ENCODE measurements at places on chromosomes 4 and X. TPM values are rescaled to one million over a fixed set of nuclear protein-coding genes. Genes with fewer than 3 reads are reported as not detected.

The TLR3 gene
- total RNA-seq, result not detected

The SUV39H1 gene
- 27.7 TPM for total RNA-seq

The IL21 gene
- 138 TPM for total RNA-seq

The XK gene
- 0.39 TPM for total RNA-seq

The TRAM1L1 gene
- not detected for total RNA-seq

The STOX2 gene
- not detected for total RNA-seq

DNA sequence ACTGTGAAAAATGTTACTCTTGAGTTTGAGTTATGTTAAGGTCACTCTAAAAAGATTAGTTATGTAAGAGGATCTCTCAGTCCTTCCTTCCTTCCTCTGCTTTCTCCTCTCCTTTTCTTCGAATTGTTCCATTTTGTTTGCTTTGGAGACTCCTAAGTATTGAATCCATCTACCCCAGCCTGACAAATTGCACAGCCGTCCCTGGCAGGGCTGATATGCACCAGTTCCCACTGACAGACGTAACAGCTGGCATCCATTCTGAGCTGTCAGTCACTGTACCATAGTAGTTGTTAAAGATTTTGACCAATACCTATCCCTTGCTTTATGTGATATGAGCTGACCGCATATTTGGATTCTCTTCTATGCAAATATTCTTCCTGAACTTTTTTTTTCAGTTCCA, 210.7 kb upstream of the IGFBP7 start:
- no peak for DNase-seq
- no peaks in the 10 kb centered on the region for H3K27me3 ChIP-seq
- H3K4me1 ChIP-seq, result no peaks in the 10 kb centered on the region
- H3K36me3 ChIP-seq, result no peaks in the 10 kb centered on the region
- H3K27ac ChIP-seq, result no peak overlapping the region

- H3K4me1 ChIP-seq, result peaks cover 17% of the 10 kb centered on the region
- no peak overlapping the region for H3K4me3 ChIP-seq
- no peaks in the 10 kb centered on the region for H3K36me3 ChIP-seq
- no peak for DNase-seq
Measured at GRCh38 chr4:38600575-38600974, 63.4 kb upstream of the KLF3 start.

DNA sequence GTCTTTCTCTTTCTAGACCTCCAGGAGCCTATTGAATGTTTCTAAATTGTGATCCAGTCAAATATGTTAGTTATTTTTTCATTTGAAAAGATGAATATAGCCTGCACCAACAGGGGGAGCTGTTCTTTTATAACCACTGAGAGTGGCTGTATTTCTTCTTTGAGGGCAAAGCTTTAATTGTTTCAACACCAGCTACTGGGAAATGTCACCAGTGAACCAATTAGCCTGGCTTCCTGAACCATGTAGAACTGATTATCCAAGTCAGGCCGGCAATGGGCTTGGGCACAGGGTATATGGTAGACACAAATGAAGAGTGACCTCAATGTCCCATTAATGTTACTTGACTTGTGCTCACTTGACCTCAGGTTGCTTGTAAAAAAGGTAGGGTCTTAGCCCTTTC, 4.8 kb upstream of the DAPP1 start:
- peaks cover 2% of the 10 kb centered on the region for H3K27me3 ChIP-seq
- peak; percentile 30 for DNase-seq
- H3K27ac ChIP-seq, result no peak overlapping the region
- H3K36me3 ChIP-seq, result no peaks in the 10 kb centered on the region
- H3K4me3 ChIP-seq, result no peak overlapping the region

DNA sequence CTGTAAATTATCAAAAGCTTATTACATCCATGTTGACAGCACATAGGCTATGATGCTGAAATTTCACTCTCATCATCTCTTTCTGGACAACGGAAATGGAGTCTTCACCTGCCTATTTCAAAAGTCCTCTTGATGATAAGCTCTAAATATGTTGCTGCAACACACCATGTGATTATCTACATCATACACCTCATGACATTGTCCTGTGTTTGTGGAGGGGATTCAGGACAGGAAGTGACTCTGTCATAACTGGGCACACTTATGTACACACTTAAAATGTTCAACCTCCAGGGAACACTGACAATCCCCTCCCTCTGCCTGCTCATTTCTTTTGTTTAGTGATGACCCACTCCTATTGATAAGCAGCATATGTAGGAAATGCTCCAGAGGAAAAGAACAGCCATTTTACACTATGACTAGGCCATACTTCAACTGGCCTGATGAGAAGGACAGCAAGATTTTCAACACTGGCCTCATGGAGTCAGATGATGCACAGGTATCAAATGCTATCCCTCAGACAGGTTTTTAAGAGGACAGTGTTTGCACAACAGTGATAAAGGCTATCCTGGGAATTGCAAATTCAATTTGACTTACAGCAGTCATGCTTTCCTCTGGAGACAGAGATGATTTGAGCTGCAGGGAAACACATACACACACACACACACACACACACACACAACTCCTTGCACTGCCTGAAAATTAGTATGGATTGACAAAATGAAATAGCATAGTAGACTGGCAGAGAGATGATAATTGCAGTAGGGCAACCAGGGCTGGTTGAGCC, 163.3 kb upstream of the RASGEF1B start:
- no peaks in the 10 kb centered on the region for H3K27me3 ChIP-seq
- no peak overlapping the region for H3K4me3 ChIP-seq
- H3K27ac ChIP-seq, result no peak overlapping the region
- DNase-seq, result no peak
- peaks cover 5% of the 10 kb centered on the region for H3K4me1 ChIP-seq

GRCh38 chrX:119618439-119618838, 12.2 kb upstream of the NKRF start:
- H3K27ac ChIP-seq, result no peak overlapping the region
- H3K4me3 ChIP-seq, result no peak overlapping the region
- peaks cover 9% of the 10 kb centered on the region for H3K36me3 ChIP-seq
- H3K4me1 ChIP-seq, result no peaks in the 10 kb centered on the region

DNA sequence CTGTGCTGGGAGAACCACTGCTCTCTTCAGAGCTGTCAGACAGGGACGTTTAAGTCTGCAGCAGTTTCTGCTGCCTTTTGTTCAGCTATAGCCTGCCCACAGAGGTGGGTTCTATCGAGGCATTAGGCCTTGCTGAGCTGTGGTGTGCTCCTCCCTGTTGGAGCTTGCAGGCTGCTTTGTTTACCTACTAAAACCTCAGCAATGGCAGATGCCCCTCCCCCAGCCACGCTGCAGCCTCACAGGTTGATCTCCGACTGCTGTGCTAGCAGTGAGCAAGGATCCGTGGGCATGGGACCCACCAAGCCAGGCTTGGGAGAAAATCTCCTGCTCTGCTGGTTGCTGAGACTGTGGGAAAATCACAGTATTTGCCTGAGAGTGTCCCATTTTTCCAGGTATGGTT, 133.8 kb upstream of the UBQLN2 start:
- no peak overlapping the region for H3K4me3 ChIP-seq
- peaks cover 5% of the 10 kb centered on the region for H3K36me3 ChIP-seq
- no peak overlapping the region for H3K27ac ChIP-seq

- H3K27ac ChIP-seq, result no peak overlapping the region
- no peak for DNase-seq
- no peaks in the 10 kb centered on the region for H3K27me3 ChIP-seq
- no peaks in the 10 kb centered on the region for H3K36me3 ChIP-seq
Measured at GRCh38 chr4:62923783-62924182, 1485.5 kb downstream of the TECRL start.

DNA sequence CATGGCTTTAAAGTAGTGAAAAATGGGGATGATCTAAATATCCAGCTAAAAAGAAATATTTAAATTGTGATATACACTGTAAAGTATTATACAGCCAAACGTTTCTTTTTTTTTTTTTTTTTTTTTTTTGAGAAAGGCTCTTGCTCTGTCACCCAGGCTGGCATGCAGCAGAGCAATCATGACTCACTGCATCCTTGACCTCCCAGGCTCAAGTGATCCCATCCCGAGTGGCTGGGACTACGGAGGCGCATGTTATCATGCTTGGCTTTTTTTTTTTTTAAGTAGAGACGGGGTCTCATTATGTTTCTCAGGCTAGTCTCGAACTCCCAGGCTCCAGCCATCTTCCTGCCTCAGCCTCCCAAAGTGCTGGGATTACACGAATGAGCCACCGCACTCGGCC, 17.1 kb downstream of the SMIM14 start:
- no peaks in the 10 kb centered on the region for H3K4me1 ChIP-seq
- H3K27ac ChIP-seq, result no peak overlapping the region
- H3K4me3 ChIP-seq, result no peak overlapping the region
- no peaks in the 10 kb centered on the region for H3K27me3 ChIP-seq

GRCh38 chr4:61522312-61522711, 322.2 kb downstream of the ADGRL3 start:
- no peaks in the 10 kb centered on the region for H3K4me1 ChIP-seq
- no peaks in the 10 kb centered on the region for H3K36me3 ChIP-seq

GRCh38 chr4:189304167-189304566, 636.5 kb upstream of the FRG1 start:
- DNase-seq, result no peak
- H3K4me1 ChIP-seq, result no peaks in the 10 kb centered on the region
- H3K4me3 ChIP-seq, result no peak overlapping the region
- H3K36me3 ChIP-seq, result no peaks in the 10 kb centered on the region

- H3K36me3 ChIP-seq, result peaks cover 8% of the 10 kb centered on the region
- H3K27ac ChIP-seq, result no peak overlapping the region
- DNase-seq, result no peak
- no peak overlapping the region for H3K4me3 ChIP-seq
Measured at GRCh38 chr4:147954850-147955249, 223.0 kb downstream of the ARHGAP10 start.

GRCh38 chr4:56767567-56767966, 53.9 kb downstream of the SPINK2 start:
- peaks cover 8% of the 10 kb centered on the region for H3K27me3 ChIP-seq
- no peak for DNase-seq
- H3K4me1 ChIP-seq, result peaks cover 9% of the 10 kb centered on the region
- H3K36me3 ChIP-seq, result no peaks in the 10 kb centered on the region
- H3K27ac ChIP-seq, result no peak overlapping the region

DNA sequence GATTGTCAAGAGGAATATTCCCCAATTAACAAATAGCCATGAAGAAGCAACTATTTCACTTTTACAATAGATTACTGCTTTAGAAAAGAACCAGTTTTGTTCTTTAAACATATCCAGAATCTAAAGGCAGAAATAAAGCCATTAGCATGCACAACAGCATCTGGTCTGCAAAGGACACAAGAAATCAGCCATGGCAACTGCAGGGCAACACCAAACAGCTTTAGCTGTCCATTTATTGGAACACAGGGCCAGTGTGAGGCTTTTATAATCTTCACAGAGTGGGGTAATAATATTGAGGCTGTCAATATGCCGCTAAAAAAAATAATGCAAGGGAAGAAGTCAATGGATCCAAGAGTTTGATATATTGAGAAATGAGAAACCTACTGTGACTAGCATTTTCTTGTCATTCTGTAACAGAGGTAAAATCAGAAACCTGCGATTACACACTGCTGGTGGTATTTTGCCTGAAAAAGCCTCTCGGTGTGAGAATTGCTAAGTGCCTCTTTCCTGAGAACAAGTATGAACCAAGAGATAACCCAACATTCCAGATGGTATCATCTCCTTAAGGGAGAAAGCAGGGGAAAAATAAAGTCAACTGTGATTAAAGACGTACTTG, 2.7 kb upstream of the BANK1 start:
- DNase-seq, result no peak
- H3K4me1 ChIP-seq, result peaks cover 28% of the 10 kb centered on the region
- peaks cover 5% of the 10 kb centered on the region for H3K36me3 ChIP-seq
- no peak overlapping the region for H3K4me3 ChIP-seq

GRCh38 chrX:15314472-15314871, 968 bp downstream of the ASB11 start:
- peaks cover 5% of the 10 kb centered on the region for H3K36me3 ChIP-seq
- H3K4me1 ChIP-seq, result no peaks in the 10 kb centered on the region
- no peak for DNase-seq
- no peak overlapping the region for H3K27ac ChIP-seq
- no peaks in the 10 kb centered on the region for H3K27me3 ChIP-seq

- no peak overlapping the region for H3K4me3 ChIP-seq
- peaks cover 2% of the 10 kb centered on the region for H3K27me3 ChIP-seq
- H3K4me1 ChIP-seq, result peaks cover 63% of the 10 kb centered on the region
- no peak for DNase-seq
Measured at GRCh38 chr4:158811704-158812103, 42.9 kb downstream of the FNIP2 start.

- no peaks in the 10 kb centered on the region for H3K27me3 ChIP-seq
- peaks cover 7% of the 10 kb centered on the region for H3K4me1 ChIP-seq
- no peak overlapping the region for H3K27ac ChIP-seq
- no peaks in the 10 kb centered on the region for H3K36me3 ChIP-seq
- DNase-seq, result no peak
- H3K4me3 ChIP-seq, result no peak overlapping the region
Measured at GRCh38 chrX:38968344-38969216, 167.3 kb downstream of the MID1IP1 start.

DNA sequence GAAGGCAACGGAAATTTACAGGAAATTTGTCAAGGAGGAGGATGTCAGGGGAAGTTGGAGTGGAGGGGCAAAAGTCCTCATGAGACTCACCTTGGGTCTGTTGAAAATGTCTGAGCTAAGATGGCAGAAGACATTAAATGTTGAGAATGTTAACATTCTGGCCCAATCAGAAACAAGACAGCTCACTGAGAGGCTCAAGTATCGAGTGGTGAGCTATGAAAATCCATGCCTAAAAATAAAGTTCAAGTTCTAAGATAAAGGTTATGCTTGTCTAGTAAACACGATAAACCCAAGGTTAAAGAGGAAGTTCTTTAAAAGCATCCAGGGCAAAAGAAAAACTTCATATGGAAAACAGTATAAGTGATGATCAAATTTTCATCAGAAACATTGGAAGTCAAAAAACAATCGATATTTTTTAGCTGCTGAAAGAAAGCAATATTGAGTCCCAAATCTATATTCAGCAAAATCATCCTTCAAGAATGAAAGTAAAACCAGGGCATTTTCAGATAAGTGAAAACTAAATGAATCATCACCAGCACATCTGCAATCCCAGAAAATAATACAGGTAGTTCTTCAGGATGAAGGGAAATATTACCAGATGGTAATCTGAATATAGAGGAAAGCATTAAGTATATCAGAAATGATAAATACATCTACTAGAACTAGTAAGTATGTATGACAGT, 462.4 kb downstream of the TLL1 start:
- H3K4me1 ChIP-seq, result no peaks in the 10 kb centered on the region
- DNase-seq, result no peak
- no peak overlapping the region for H3K27ac ChIP-seq
- no peaks in the 10 kb centered on the region for H3K27me3 ChIP-seq
- H3K4me3 ChIP-seq, result no peak overlapping the region
- no peaks in the 10 kb centered on the region for H3K36me3 ChIP-seq

DNA sequence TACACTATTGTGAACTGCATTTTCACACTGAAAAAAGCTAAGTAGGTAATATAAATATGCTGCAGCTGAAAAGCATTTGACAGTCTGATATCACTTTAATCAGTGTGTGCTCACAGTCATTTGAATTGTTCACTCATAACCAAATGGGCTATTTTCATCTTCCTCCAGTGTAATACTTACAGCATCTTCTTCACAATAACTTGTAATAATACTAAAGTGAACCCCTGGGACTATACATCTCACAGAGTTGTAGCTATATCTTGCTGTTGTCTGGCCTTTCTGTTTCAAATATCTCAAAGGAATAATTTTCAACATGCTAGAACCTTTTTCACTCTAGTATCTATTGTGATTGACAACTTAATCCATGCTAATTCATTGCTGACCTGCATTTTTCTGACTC, 66.8 kb upstream of the GALNTL6 start:
- no peak overlapping the region for H3K27ac ChIP-seq
- H3K27me3 ChIP-seq, result no peaks in the 10 kb centered on the region
- H3K4me1 ChIP-seq, result no peaks in the 10 kb centered on the region
- DNase-seq, result no peak

Data from activated T-helper 1 cell treated with anti-CD3 and anti-CD28 coated beads, Interleukin-12 subunit alpha, Interleukin-12 subunit beta, Interleukin-2, Interleukin-4 antibody, amounts not matched to agents 30 ng/mL and 10 ng/mL and 1 ng/mL, durations not matched to agents 14 hours and 24 hours and 36 hours (primary cell).